ENCODE measurements at places on chromosomes 7 and 10. TPM values are rescaled to one million over a fixed set of nuclear protein-coding genes. Genes with fewer than 3 reads are reported as not detected.

The TSPAN12 gene
- total RNA-seq, result 51.8 TPM

The COL26A1 gene
- 0.58 TPM for total RNA-seq

The PDE6C gene
- total RNA-seq, result not detected

GRCh38 chr10:7700577-7701125 lies 2.5 kb upstream of the ITIH2 start:
- no peak for DNase-seq

GRCh38 chr7:25665374-25665773 lies 437.1 kb upstream of the NPVF start:
- no peak for DNase-seq

DNA sequence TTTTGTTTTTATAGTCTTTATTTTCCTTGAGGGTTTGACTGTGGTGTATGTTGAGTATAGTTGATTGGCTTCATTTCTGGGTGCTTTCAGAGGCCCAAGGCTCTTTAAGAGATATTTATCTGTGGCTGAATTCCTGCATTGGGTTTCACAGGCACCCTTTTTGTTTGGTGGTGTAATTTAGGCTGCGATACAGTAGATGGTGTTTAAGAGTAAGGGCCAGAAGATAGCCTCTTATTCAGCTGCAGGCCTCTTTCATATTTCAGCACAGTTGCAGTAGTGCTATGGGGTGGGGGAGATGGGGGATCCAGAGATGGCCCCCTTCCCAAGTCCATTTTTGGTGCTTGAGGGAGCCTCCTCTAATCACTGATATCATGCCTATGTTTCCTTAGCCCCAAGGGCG lies 69.7 kb downstream of the MGAM2 start:
- no peak for DNase-seq

DNA sequence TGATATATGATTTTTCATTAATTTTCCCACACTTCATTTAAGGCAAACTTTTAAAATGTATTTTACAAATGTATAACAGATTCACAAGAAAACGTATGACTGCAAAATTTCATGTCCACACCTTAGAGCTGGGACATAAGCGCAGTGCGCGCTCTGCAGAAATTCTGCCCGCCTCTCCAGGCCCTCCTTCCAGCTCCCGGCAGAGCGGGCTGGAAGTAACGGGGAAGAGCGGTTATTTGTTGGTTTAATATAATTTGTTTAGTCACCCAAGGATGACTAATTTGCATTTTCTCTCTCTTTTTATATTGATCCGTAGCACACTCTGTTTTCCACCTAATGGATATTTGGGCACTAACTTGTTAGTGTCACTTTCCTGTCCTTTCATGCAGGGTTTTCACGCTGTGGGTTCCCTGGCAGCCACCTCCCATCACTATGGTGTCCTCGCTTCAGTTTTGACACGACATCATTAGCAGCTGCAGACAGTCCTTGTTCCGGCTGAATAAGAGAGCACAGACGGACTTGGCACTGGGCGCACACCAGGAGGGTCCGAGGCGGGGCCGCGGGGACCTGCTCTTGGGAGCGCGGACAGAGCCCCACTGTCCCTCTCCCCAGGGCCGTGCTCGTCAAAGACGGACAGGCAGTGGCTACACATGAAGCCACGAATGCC lies 129.2 kb upstream of the SEC61G start:
- DNase-seq, result no peak

DNA sequence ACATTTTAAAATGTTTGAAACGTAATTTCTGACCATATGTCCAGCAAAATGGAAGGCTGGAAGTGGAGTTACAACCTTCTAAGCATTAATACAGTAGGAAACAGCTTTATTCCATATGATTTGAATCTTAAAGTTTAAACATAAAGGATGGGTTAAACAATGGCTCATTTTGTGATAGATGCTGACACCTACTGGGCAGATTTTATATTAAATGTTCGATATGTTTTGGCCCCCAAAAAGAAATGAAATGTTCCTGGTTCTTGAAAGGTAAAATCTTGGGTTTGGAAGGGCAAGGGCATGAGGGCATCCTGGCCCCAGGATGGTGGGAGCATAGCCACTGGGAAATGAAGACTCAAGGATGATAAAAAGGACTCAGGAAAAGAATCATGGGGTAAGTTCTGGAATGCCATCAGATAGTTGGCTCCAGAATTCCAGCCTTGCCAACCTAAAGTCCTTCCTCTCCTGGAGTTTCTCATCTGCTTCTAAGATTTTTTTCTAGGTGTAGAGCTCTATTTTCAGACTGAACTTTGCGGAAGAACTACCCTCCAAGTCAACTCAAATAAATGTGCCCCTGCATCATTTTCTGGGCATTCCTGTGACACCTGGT lies 34.6 kb upstream of the SLC35G1 start:
- no peak for DNase-seq
